Body of pancreas (tissue), 4 donors: ENCODE measurements at places on chromosomes 2 and 18. TPM values are rescaled to one million over a fixed set of nuclear protein-coding genes. Genes with fewer than 3 reads are reported as not detected.

PSMA8 gene
- not detected for total RNA-seq

DNA sequence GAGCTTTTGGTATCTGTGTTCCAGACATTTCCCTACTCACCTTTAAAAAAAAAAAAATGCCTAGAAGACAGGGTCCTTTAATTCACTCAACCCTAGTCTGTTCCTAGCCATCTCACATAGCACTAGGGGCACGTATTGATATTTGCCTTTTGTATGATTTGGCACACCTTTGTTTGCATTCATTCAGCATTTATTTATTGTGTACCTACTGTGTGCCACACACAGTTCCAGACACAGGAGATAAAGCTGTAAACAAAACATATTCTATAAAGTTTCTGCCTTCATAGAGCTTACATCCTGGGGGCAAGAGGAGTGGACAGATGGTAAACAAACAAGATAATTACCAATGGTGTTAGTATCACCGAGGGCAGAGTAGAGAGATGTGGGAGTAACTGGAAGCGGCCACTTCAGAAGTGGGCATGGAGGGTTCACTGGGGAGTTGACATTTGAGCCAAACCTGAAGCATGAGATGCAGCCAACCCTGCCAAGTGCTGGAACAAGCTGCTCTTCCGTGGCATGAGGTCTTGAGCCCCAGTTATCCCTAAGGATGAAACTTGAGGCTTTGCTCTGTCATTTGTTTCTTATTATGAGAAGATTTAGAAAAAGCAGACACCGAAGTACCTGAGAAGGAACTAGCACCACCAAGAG is 18.2 kb downstream of the MAPRE2 start:
- H3K4me1 ChIP-seq = peaks cover 17% of the 10 kb centered on the region
- H3K36me3 ChIP-seq = no peaks in the 10 kb centered on the region
- no peak overlapping the region for H3K4me3 ChIP-seq
- H3K27ac ChIP-seq = no peak overlapping the region
- DNase-seq = no peak
- H3K27me3 ChIP-seq = no peaks in the 10 kb centered on the region

DNA sequence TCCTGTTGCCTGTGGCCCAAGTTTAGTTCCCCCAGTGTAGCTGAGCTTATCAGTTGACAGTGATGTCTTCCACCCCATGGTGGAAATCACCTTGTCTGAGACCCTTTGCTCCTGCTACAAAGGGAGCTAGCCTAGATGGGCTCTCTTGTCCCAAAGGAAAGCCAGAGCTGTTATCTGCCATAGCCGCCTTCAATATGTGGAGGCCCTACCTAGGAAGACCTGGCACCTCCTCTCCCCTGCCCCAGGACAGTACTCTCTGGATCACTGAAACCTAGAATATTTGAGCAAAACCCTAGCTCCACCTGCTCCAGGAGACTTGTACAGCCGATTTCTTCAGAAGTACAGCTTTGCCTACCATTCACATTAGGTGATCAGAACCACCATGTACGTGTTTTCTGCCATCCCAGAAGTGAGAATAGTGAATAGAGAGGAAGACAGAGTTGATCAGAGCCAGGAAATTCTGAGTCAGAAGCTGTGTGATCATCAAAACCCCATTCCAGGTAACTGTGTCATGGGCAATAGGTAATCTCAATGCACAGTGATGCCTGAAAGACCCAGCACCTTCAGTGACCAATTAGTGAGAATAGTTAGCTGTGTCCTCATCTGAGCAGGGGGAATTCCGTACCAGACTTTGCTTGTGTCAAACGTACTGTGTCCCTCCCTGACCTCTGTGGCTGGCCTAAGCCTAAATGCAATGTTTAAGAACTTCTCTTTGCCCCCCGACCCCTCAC is 138.4 kb upstream of the ALPP start:
- H3K4me3 ChIP-seq = no peak overlapping the region
- no peaks in the 10 kb centered on the region for H3K27me3 ChIP-seq
- H3K36me3 ChIP-seq = no peaks in the 10 kb centered on the region
- DNase-seq = no peak
- no peak overlapping the region for H3K27ac ChIP-seq

DNA sequence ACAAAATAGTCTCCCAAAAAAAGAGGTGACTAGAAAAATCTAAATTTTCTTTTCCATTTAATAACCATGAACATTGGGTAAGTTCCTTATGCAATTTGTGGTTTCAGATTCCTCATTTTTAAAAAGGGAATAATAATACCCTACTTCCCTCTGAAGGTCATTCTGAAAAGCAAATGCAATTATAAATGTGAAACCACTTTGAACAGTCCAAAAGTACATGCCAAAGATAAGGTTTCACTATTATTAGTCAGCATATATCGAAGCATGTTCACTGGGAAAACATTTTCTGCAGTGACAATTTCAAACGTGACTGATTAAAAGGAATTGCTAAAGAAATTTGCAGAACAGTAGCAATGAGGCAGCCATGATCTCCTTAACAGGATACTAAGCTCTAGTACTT is 100.1 kb upstream of the RNF152 start:
- H3K4me3 ChIP-seq = no peak overlapping the region
- peak overlapping the region; percentile 17 for H3K27ac ChIP-seq
- H3K27me3 ChIP-seq = no peaks in the 10 kb centered on the region
- DNase-seq = no peak
- no peaks in the 10 kb centered on the region for H3K36me3 ChIP-seq
- peaks cover 11% of the 10 kb centered on the region for H3K4me1 ChIP-seq

DNA sequence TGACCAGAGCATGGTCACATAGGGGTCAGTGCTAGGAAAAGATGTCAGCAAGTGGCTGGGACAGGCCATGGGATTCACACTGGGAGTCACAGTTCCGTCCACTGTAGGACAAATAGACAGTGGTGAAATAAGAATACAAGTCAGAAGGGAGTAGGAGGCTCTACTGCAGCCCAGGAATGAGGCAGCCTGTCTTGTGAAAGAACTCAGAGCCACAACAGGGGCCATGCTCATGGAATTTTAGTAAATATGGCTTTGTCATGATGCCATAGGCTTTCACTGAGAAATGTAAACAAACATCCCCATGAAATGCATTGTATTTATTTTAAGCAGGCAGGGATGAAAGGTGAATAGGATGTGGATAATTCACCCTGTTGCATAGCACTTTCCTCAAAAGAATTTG is 504.3 kb downstream of the SOX11 start:
- H3K27me3 ChIP-seq = no peaks in the 10 kb centered on the region
- no peaks in the 10 kb centered on the region for H3K36me3 ChIP-seq
- H3K27ac ChIP-seq = no peak overlapping the region
- no peak for DNase-seq

DNA sequence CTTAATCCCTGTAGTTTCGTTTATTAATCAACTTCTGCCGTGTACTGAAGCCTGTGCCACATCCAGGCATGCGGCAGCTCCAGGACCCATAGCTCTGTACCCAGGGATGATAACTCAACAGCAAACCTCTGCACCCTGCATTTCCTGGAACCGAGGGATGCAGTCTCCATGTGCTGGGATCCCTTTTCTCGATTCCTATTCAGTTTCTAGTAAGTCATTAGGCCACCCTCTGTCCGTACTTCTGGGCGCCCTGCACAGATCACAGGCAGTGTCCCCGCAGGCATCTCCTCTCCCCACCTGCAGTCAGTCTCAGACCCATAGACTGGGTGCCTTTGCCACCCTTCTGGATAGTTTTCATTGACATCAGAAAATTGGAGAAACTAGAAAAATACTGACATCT is 18.8 kb downstream of the TMEM18 start:
- no peaks in the 10 kb centered on the region for H3K4me1 ChIP-seq
- no peaks in the 10 kb centered on the region for H3K27me3 ChIP-seq
- no peak overlapping the region for H3K4me3 ChIP-seq

DNA sequence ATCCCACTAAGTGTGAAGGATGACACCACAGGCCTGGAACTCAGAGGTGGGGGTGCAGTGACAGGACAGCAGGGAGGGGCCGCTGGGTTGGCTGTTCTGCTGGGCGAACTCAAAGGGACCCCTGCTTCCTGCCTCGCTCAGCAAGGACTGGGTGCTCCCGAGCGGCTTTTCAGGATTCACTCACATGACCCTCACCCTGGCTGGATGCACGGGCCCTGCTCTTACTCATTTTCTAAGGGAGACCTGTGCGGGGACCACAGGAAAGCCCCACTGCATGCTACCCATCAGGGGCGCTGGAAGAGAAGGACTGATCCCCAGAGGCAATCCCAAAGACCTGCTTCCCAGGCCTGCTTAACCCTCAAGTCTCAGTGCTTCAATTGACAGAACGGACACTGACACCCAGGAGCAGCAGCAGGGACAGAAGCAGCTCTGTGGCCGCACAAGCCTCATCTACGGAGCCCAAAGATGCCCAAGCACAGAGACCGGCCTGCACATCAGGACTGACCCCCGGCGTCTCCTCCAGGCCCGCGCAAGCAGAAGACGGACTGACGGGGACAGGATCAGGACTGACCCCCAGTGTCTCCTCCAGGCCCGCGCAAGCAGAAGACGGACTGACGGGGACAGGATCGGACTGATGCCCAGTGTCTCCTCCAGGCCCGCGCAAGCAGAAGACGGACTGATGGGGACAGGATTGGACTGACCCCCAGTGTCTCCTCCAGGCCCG is 29.6 kb downstream of the THAP4 start:
- H3K36me3 ChIP-seq = peaks cover 2% of the 10 kb centered on the region
- peaks cover 17% of the 10 kb centered on the region for H3K4me1 ChIP-seq
- H3K27ac ChIP-seq = no peak overlapping the region
- no peak overlapping the region for H3K4me3 ChIP-seq
- H3K27me3 ChIP-seq = no peaks in the 10 kb centered on the region

DNA sequence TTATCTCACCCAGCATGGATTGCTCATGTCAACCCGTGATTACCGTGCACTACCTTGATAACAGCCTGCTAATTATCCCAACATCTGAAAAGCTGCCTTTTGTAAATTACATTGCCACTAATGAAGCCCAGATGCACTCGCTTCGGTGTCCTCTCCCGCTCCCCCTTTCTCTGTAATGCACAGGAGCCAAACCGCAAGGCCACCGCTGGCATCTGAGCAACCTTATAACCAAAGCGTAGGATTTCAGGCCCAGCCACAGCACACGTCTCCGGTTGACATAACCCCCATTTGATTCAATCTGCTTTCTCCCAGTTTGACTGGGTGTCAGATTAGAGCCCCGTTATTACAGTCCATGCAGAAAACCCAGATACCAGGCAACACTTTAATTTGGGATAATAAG is 341.2 kb downstream of the ALK start:
- H3K27me3 ChIP-seq = no peaks in the 10 kb centered on the region
- H3K4me1 ChIP-seq = no peaks in the 10 kb centered on the region
- no peak overlapping the region for H3K27ac ChIP-seq
- no peak for DNase-seq

DNA sequence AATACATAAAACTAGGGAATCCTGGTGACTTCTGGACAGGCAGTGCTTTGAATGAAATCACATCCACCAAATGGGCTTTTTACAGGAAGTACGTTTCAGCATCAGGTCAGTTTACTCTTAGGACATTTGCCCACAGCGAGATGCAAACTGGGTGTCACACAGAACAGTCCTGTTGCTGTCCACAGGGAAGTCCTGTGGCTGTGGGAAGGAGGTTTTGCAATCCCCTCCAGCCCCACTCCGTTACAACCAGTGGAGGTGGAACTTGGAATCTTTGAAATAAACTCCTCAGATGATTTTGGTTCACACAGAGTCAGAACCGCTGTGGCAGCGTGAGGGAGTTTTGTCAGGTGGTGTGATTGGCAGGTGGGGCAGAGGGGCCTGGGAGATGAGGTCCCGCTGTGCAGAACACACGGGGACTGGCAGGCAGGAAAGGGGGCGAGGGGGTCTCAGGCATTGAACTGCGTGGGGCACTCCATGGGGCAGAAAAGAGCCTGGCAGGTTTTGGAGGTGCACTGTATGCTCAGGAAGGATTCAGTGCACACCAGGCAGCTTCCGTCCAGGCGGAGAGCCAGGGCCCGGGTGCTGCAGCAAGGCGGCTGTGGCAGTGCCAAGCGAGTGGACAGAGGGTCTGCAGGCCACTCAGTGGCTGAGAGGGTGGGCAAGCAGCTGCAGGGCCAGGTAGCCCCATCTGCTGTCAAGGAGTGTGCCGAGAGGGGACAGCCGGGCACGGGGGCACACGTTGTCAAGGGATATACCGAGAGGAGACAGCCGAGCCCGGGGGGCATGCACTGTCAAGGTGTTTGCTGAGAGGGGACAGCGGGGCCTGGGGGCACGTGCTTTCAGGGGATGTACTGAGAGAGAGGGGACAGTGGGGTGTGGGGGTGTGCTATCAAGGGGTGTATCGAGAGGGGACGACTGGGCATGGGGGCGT is 148.7 kb downstream of the LDLRAD4 start:
- H3K27ac ChIP-seq = no peak overlapping the region
- no peaks in the 10 kb centered on the region for H3K27me3 ChIP-seq
- DNase-seq = no peak
- H3K4me3 ChIP-seq = no peak overlapping the region
- H3K36me3 ChIP-seq = no peaks in the 10 kb centered on the region

- no peak overlapping the region for H3K4me3 ChIP-seq
- no peaks in the 10 kb centered on the region for H3K36me3 ChIP-seq
- H3K27me3 ChIP-seq = no peaks in the 10 kb centered on the region
Measured at GRCh38 chr2:64145119-64145518, 899 bp upstream of the PELI1 start.

- H3K27me3 ChIP-seq = no peaks in the 10 kb centered on the region
- no peaks in the 10 kb centered on the region for H3K4me1 ChIP-seq
- no peaks in the 10 kb centered on the region for H3K36me3 ChIP-seq
- H3K4me3 ChIP-seq = no peak overlapping the region
- H3K27ac ChIP-seq = no peak overlapping the region
Measured at GRCh38 chr2:165406173-165406572, 63.3 kb upstream of the CSRNP3 start.

- no peaks in the 10 kb centered on the region for H3K36me3 ChIP-seq
- H3K27me3 ChIP-seq = no peaks in the 10 kb centered on the region
- H3K4me1 ChIP-seq = no peaks in the 10 kb centered on the region
- no peak overlapping the region for H3K4me3 ChIP-seq
- H3K27ac ChIP-seq = no peak overlapping the region
- DNase-seq = no peak
Measured at GRCh38 chr18:59238385-59238784, 18.4 kb downstream of the GRP start.

EMILIN2 gene
- total RNA-seq = 2.0 TPM

GRCh38 chr2:77156599-77156998 is 365.6 kb downstream of the LRRTM4 start:
- no peak for DNase-seq
- no peaks in the 10 kb centered on the region for H3K27me3 ChIP-seq
- no peak overlapping the region for H3K27ac ChIP-seq
- H3K4me3 ChIP-seq = no peak overlapping the region
- H3K36me3 ChIP-seq = no peaks in the 10 kb centered on the region

GRCh38 chr2:152011724-152012123 is 87.1 kb downstream of the CACNB4 start:
- H3K4me3 ChIP-seq = no peak overlapping the region
- no peaks in the 10 kb centered on the region for H3K36me3 ChIP-seq
- DNase-seq = no peak
- no peaks in the 10 kb centered on the region for H3K27me3 ChIP-seq

DNA sequence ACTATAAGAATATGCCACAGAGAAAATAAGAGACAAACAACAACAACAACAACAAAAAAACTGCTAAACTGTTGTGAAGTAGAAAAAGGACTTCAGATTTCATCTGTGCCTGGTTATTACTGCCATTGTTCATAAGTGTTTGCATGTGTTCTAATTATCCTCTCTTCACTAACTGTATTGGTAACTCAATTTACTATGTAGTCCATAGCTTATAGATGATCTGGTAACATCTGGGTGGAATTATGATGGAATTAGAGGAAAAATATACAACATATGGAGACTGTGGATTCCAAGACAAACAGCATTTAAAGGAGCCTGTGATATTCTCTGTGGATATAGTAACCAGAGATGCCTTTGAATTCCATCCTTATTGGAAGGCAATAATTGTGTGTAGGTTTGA is 1891.5 kb upstream of the PIK3C3 start:
- no peak overlapping the region for H3K27ac ChIP-seq
- DNase-seq = no peak
- H3K27me3 ChIP-seq = no peaks in the 10 kb centered on the region
- no peaks in the 10 kb centered on the region for H3K4me1 ChIP-seq

AOX1 gene
- total RNA-seq = 75.0 TPM
